NCI-H1694 treated with DMSO at 0.1 percent for 48 hours (cell line): ENCODE measurements at places on chromosomes 6 and 20.
A peak's percentile ranks its signal among the peaks of the same experiment; 100 is the strongest.

DNA sequence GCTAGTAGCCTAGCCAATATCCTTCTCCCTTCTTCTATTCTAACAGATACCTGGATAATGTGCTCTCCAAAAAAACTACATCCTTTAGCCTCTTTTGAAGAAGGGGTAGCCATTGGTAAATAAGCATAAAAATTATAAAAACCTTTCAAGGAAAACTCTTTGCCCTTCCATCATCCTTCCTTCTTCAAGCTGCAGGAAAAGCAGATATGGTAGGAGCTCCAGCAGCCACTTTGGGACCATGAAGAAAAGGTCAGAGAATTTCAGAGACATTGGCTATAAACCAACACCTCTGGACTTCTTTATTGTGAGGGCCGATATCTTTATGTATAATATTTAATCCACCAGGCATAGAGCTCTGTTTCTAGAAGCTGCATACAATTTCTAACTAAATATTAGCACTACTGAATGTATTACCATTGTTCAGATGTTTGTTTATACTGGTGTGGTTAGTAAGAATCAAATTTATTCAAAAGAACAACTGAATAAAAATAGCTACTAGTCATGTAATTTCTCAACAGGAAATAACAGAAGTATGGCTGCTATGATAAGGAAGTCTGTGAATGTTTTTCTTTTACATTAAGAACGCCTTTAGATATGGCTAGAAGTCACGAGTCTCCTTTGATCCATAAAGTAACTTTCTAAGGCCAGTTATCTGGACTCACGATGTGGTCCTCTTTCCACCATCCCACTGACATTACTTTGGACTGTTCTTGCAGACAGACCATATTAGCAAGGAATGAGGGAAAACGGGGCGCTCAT is 32.2 kb downstream of the MYLK4 start:
- DNase-seq: no peak

DNA sequence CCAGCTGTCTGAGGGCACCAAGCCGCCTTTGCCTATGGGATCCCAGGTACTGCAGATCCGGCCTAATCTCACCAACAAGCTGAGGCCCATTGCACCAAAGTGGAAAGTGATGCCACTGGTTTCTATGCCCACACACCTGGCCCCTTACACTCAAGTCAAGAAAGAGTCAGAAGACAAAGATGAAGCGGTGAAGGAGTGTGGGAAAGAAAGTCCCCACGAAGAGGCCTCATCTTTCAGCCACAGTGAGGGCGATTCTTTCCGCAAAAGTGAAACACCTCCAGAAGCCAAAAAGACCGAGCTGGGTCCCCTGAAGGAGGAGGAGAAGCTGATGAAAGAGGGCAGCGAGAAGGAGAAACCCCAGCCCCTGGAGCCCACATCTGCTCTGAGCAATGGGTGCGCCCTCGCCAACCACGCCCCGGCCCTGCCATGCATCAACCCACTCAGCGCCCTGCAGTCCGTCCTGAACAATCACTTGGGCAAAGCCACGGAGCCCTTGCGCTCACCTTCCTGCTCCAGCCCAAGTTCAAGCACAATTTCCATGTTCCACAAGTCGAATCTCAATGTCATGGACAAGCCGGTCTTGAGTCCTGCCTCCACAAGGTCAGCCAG is 283.0 kb downstream of the TSHZ2 start:
- DNase-seq: no peak

GRCh38 chr20:17620371-17621228 is 50.7 kb downstream of the DSTN start:
- DNase-seq: no peak

DNA sequence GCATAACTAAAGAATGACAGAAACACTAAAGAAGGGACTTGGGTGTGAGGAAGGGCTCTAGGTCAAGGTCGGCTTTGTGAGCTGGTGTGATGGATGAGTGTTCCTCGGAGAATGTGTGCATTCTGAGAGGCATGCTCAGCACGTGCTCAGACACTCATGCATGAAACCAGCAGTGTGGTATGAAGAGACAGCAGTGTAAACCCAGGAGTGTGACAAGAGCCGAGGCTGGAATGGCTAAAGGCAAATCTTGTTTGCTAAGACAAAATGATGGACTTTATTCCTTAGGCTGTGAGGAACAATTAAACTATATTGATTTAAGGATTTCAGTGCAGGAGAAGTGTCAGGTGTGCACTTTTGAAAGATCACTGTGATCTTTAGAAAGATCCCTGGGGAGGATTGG is 107.4 kb upstream of the MAP7 start:
- no peak for DNase-seq

- no peak for DNase-seq
Measured at GRCh38 chr6:38035478-38035877, 216.0 kb downstream of the ZFAND3 start.

- no peak for DNase-seq
Measured at GRCh38 chr6:47832386-47833100, 50.7 kb downstream of the OPN5 start.

DNA sequence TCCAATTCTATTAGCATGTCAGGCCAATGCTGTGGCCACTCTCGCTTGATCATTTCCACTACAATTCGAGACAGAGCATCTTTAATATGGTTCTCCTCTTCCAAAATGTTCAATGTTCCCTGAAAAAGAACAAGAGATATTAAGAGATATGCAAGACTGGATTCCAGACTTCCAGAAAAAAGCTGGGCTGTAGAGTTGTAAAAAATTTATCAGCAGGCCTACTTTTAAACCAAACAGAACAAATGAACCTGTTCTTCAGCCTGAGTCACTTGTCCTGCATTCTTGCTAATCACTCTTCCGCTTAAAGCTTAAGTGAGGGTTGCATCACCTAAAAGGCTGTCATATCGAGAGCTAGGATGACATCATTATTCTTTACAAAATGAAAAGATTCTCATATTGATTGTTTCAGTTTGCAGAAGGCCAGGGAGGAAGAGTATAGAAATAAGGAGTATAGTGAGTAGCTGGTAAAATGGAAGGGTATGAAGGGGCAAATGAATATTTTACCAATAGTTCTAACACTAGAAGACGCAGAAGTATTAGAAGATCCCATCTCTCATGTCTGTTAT is 4.9 kb downstream of the XPO5 start:
- DNase-seq: no peak

DNA sequence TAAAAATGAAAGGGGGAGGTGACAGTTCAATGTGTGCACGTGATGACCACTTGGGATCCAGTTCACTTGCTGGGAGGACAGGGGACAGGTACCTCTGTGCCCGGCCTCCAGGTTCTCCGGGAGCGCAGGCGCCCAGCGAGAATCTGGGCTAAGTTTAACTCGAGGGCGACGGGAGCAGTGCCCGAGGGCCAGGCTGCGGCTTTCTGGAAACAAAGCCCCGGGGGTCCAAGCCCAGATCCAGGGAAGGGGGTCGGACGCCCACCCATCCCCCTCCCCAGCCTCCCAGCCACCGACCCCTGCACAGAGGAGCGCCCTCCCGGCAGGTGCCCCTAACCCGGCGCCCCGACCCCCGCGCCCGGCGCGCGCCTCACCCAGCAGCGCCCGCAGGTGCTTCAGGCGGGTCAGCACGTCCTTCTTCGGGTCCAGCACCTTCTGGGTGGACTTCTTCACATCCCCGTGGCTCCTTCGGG is 405 bp downstream of the RALGAPA2 start:
- DNase-seq: no peak

DNA sequence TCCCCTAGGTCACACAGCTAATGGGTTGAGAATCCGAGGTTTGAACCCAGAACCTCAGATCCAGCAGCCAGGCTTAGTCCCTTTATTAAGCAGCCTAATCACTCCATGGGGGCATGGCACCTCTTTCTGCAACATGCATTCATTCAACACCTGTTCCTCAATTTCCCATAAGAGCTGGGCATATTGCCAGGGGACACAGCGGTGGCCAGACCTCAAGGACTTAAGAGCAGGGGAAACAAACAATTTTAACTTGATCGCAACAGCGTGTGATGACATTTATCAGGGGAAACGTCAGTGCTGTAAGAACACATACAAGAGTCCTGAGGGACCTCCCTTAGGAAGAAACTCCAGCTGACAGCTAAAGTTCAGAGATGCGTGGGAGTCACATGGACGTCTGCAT is 267.4 kb upstream of the CDH4 start:
- DNase-seq: no peak

- DNase-seq: peak; percentile 79
Measured at GRCh38 chr20:51153867-51154707, 131.2 kb upstream of the KCNG1 start.

GRCh38 chr6:13280254-13280653 is 48.1 kb downstream of the TBC1D7 start:
- DNase-seq: no peak

GRCh38 chr6:32844839-32845383 is 1.1 kb upstream of the PSMB8 start:
- no peak for DNase-seq

GRCh38 chr6:18138906-18139305 is 16.0 kb downstream of the TPMT start:
- DNase-seq: no peak

- DNase-seq: no peak
Measured at GRCh38 chr6:160305926-160306713, 42.1 kb upstream of the SLC22A3 start.

- DNase-seq: no peak
Measured at GRCh38 chr20:22584922-22585785, 782 bp upstream of the FOXA2 start.

DNA sequence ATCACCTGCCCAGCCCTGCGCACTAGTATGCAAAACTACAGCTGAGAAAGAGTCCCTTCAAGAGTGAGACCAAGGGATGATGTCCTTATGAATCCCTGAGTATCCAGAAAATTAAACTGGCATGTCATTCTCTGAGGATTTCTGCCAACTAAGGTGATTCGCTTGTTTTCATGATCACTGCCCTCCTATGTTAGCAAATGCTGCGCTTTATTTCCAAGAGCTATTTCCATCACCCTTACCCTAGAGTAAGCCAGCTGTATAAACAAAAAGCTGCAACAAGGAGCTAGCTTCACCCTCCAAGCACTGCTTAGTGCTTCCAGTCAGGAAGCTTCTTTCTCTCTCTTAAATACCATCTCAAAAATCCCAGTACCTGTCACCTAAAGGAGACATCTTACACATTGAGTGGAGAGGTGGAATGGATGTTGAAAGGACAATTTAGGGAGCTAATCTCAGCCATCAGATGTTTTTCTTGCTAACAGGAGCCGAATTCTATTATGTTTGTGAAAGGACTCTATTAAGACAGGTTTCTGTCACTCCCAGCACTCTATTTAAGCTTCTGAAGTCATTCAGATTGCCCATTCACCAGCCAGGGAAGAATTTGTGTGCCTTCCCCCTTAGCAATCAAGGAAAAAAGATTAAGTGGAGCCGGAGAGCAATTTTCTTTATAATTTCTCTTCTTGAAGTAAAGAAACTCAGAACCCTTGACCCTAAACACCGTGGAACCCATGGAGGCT is 322.2 kb downstream of the NRN1 start:
- DNase-seq: no peak
